ENCODE measurements at places on chromosomes 2 and 18. TPM values are rescaled to one million over a fixed set of nuclear protein-coding genes. Genes with fewer than 3 reads are reported as not detected.

DCDC2C gene
- not detected for total RNA-seq

DNA sequence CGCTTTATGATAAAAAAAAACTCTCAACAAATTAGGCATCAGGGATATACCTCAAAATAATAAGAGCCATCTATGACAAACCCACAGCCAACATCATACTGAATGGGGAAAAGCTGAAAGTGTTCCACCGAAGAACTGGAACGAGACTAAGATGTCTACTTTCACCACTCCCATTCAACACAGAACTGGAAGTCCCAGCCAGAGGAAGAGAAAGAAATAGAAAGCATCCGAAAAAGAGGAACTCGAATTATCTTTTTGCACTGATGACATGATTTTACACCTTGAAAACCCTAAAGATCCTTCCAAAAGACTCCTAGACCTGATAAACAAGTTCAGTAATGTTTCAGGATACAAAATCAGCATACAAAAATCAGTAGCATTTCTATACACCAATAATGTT lies 121.6 kb downstream of the ZRANB3 start:
- no peak for DNase-seq

DNA sequence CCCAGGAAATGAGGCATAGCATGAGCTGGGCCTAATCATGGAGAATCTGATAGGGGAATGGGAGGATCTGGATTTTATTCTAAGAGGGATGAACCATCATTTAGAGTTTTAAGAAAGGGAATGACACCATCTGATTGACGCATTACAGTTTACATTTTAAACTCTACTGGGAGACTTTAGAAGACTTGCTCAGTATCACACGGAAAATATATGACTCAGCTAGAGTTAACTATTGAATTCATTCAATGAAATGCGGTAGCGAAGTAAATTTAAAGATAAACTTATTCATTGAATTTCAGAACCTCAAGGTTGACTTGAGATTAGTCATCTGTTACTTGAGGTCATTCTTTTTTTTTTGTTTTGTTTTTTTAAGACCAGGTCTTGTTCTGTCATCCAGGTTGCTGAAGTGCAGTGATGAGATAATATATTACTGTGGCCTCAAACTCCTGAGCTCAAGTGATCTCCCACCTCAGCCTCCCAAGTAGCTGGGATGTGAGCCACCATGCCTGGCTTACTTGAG lies 25.0 kb downstream of the MC4R start:
- DNase-seq, result no peak

GRCh38 chr2:157875641-157876065 lies 477 bp downstream of the ACVR1 start:
- DNase-seq, result no peak

RAB31 gene
- total RNA-seq, result 52.8 TPM

- no peak for DNase-seq
These were observed 13.0 kb downstream of the MCM6 start for GRCh38 chr2:135863233-135863632.
